ENCODE measurements at places on chromosomes 7 and 10.

DNA sequence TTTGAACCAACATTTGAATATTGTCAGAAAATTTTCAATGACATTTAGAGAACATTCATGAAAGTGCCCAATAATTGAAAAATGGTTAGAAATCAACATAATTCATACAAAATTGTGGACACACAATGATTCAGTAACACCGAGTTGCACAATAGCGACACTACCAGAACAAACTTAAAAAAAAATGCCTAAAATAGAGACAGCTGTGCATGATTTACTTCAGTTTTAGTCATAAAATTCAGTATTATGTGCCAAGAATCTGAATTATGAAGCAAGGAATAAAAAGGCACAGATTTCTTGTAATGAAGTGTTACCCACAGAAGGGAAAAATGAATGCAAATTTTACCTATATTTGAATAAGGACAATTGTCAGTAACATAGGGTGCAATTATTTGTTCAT is 396.0 kb downstream of the SEMA3D start:
- no peak for DNase-seq

DNA sequence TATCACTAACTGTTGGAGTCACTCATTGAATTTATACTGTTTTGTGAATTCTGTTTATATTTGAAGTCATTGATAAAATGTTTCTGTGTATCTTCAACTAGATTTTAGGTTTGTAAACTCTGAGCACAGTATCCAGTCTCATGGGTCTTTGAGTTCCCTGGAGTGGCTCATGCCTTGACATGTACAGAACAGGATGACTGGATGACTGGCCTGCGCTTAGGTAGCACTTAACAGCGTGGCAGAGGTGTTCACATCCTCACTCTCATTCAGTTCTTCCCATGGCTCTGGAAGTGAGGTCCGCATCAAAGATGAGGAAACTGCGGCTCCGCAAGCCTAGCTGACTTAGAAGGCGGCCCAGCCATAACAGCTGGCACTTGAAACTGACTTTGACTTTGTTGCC is 576.9 kb downstream of the SUGCT start:
- no peak for DNase-seq

DNA sequence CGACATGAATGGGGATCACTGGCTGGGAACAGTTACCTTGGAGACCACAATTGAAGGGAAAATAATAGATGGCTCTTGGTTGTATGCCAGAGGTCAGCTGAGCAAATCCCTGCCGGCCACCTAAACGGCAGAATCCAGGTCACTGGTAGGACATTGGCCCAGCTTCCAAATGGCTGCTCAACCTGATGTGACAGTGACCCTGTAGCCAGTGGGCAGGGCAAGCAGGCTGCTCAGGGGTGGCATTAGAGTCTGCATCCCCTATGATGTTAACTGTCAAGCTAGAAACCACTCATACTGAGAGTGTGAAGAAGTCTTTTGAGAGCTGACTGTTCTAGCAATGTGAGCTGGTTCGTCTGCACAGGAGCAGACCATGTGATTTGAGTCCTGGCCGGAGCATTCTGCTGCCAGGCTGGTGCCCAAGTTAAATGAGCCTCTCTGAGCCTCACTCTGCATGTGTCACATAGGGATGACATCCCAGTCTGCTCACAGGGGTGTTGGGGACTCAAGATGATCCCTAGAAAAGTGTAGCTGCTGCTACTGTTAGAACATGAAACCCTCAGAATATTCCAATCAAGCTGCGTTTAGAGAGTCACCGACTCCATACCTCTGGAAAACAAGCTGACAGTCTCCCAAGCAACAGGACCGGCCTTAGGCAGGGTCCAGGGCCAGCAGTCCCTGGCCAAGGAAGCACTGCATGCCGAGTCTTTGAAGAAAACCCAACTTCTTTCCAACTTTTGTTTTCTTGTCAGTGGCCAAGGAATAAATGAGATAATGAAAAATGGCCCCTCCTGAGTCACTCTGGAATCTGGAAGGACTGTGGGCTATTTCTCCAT is 69.7 kb downstream of the VWA2 start:
- no peak for DNase-seq

- no peak for DNase-seq
These were observed 30.7 kb upstream of the APBB1IP start for GRCh38 chr10:26407406-26407969.

GRCh38 chr7:130297628-130298543 is 4.9 kb downstream of the CPA4 start:
- no peak for DNase-seq

GRCh38 chr7:98214811-98215321 is 3.6 kb downstream of the BHLHA15 start:
- no peak for DNase-seq

- DNase-seq: no peak
These were observed 33.3 kb upstream of the CAPZA2 start for GRCh38 chr7:116829041-116829440.

Data from CD4-positive, alpha-beta T cell treated with Interleukin-10 for 1 hour (primary cell).